ENCODE measurements at places on chromosomes 6 and 20.

GRCh38 chr20:18743665-18744440 is 69.7 kb upstream of the SCP2D1 start:
- no peak for DNase-seq

GRCh38 chr6:11869672-11870340 is 91.2 kb upstream of the ADTRP start:
- DNase-seq = peak; percentile 74

- DNase-seq = no peak
These were observed 10.9 kb downstream of the TPBG start for GRCh38 chr6:82374516-82374915.

DNA sequence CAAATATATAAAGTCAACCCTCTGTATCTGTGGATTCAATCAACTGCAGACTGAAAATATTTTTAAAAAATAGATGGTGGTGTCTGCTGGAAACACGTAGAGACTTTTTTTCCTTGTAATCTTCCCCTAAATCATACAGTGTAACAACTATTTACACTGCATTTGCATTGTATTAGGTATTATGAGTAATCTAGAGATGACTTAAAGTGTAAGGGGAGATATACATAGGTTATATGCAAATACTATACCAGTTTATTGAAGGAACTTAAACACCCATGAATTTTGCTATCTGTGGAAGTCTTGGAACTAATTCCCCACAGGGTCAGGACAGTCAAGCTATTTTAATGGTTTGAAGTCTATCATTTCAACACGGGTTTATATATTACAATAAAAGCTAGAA is 10.2 kb downstream of the HDAC2 start:
- no peak for DNase-seq

GRCh38 chr20:34574426-34574825 is 15.9 kb downstream of the MAP1LC3A start:
- DNase-seq = no peak

DNA sequence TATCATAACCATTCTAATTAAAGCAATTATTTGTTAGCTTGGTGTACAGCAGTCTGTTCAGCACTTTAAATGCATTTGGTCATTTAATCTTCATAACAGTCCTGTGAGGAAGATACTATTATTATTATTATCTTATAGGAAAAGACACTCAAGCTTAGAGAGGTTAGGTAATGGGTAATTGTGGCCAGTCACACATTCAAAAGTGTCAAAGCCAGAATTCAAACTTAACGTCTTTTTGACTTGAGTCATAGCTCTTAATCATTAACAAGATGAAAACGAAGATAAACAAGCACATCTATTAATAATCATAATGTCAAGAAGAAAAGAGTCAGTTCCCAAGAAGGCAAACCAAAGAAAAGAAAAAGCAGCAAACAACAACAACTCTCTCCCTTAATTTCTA is 251.0 kb downstream of the SYNE1 start:
- DNase-seq = no peak

DNA sequence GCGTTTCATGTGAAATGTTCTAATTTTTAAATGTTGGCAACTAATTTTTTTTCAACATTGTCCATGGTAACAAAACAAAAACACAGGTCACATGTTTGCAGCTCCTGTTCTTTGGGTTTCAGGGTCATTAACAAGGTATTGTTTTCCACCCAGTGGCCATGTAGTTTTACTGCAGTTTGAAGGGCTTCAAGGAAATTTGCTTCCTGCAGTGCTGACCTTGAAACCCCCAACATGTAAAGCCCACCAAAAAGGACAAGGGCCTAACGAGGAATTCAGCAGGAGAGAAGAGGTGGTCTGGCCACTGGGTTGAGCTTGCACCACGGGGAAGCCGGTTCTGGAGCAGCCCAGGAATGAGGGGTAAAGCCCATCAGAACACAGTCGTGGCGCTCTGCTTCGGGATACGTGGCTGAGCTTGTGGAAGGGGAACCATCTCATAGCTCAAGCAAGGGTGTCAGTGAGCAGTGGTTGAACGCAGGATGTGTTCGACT is 13.9 kb upstream of the KLHL31 start:
- DNase-seq = peak; percentile 48

DNA sequence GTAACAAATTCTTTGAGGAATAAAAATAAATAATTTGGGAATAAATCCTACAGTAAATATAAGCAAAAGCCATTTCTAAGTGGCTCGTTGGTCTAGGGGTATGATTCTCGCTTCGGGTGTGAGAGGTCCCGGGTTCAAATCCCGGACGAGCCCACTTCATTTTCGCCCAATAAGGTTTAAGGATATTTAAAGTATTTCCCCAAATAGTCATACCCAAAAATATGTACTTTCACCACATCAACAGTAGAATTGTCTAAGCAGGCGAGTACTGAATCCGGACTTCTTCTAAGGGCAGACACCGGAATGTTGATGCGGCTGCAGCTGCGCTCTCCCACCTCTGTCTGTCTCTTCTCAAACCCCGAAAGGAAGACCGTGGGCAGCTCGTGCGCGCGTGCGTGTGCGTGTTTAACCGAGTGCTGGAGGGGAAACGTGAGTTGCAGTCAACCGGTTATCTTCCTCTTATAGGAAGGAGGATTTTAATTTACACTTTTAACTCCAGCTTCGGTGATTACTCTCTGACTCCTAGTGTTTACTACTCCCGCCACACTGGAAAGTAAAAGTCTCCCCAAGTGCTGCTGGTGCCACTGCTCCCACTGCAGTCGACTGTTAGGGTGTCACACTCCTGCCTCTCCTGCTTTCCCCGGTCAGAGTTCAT is 155.7 kb upstream of the PRSS16 start:
- DNase-seq = peak; percentile 84

- DNase-seq = peak; percentile 63
These were observed 865 bp downstream of the STK38 start for GRCh38 chr6:36546308-36546919.

DNA sequence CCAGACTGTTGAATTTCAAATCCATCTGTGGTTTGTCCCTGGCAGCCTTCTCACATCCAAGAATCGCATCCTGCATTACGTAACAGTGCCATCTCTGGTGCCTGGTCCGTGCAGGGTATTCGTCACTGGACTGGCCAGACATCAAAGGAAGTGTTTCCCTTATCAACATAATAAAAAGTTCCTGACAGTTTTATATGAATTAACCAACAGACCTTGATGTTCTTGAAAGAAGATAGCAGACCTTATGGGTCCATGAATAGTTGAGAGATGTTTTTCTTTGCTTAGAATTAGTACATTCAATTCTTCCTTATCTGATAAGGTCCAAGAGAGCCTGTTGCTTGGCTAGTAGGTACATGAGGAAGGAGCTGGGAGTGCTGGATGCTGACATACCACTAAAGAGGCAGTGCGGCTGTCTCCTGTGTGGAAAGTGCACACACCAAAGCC is 77.6 kb downstream of the PHACTR2 start:
- no peak for DNase-seq

GRCh38 chr20:11155156-11155756 is 481.5 kb upstream of the JAG1 start:
- DNase-seq = no peak

- peak; percentile 78 for DNase-seq
These were observed 1.1 kb downstream of the GNL1 start for GRCh38 chr6:30554962-30555815.

All from adipocyte (in vitro differentiated cells).